Effector memory CD8-positive, alpha-beta T cell (primary cell): ENCODE measurements at places on chromosomes 16 and 17.

DNA sequence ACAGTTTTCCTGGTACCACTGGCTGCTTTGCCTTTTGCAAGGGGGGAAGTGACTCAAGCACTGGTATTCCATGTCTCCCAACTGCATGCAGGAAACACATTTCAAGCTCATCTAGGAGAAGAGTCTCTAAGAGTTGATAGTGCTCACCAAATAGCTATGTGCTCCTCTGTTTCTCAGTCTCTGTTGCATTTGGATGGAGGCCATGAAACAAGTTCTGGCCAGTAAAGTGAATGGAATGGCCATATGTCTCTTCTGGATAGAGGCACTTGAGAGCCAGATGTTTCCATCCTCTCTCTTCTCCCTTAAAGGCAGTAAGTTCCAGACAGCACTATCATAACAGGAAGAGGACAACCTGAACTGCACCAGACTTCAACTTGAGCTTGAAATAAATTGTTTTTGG lies 60.6 kb downstream of the C16orf82 start:
- no peaks in the 10 kb centered on the region for H3K36me3 ChIP-seq
- no peaks in the 10 kb centered on the region for H3K4me1 ChIP-seq
- H3K27ac ChIP-seq = no peak overlapping the region
- H3K4me3 ChIP-seq = no peak overlapping the region

DNA sequence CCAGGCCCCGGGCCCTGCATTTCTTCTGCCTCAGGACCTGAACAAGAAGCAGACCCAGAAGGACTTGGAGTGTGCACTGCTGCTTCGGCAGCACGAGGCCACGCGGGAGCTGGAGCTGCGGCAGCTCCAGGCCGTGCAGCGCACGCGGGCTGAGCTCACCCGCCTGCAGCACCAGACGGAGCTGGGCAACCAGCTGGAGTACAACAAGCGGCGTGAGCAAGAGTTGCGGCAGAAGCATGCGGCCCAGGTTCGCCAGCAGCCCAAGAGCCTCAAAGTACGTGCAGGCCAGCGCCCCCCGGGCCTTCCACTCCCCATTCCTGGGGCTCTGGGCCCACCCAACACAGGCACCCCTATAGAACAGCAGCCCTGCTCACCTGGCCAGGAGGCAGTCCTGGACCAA lies 9.2 kb downstream of the HIRIP3 start:
- DNase-seq = no peak
- no peak overlapping the region for H3K4me3 ChIP-seq
- no peak overlapping the region for H3K27ac ChIP-seq
- H3K27me3 ChIP-seq = no peaks in the 10 kb centered on the region

DNA sequence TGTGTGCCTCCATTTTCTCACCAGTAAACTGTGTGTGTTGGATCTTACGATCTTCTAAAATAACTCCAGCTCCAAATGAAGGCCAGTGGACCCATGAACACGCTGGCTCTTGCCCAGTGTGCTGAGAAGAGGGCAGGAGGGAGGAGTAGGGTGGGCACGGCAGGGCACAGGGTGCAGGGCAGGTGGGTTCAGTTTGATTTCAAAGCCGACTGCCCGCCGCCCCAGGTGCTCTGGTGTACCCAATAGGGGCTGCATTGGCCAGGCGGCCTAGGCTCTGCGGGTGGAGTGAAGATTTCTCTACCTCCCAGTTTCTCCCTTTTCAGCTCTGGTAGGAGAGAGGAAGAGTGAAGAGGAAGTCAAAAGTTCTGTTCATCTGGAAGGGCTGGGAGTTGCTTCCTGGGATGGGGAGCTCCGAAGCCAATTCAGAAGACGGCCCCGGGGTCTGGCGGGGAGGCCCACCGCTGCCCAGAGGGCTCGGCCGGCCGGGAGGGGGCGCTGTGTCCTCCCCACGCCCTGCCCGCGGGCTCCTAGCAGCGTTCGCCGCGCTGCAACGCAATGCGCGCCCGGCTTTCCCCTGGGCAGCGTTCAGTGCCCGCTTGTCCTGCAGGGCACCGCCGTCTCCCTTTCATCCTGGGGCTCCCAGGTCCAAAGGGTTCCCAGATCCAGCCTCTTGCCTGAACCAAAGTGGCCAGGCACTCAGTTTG lies 1.1 kb upstream of the CRHR1 start:
- H3K4me1 ChIP-seq = no peaks in the 10 kb centered on the region
- H3K27ac ChIP-seq = no peak overlapping the region
- no peaks in the 10 kb centered on the region for H3K36me3 ChIP-seq

- H3K27ac ChIP-seq = no peak overlapping the region
- no peak for DNase-seq
- H3K4me1 ChIP-seq = peaks cover 28% of the 10 kb centered on the region
- no peaks in the 10 kb centered on the region for H3K36me3 ChIP-seq
- no peaks in the 10 kb centered on the region for H3K27me3 ChIP-seq
Measured at GRCh38 chr17:69500911-69501429, 86.5 kb downstream of the MAP2K6 start.

DNA sequence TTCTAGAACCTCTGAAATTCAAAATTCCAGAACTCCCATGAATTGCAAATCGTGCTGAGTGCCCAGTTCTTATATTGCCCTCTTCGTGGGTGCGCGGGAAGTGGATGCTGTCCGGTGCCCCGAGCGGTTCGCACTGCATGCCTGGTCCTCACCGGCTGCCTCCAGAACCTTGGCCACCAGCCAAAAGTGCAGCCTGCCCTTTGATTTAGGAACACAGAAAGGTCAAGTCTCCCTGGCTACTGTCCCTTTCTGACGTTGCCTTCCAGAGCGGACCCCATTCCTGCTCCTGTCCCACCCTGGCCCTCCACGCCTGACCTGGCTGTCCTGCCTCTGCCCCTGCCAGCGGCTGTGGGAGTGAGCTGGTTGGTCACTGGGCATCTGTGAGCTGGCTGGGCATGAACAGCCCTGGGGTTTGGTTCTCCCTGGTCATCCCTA lies 9.7 kb downstream of the NEUROD2 start:
- H3K4me3 ChIP-seq = no peak overlapping the region
- DNase-seq = no peak
- peaks cover 6% of the 10 kb centered on the region for H3K36me3 ChIP-seq
- no peak overlapping the region for H3K27ac ChIP-seq

GRCh38 chr17:43384476-43384862 lies 14.3 kb upstream of the ARL4D start:
- no peak overlapping the region for H3K4me3 ChIP-seq
- no peak for DNase-seq
- H3K27ac ChIP-seq = no peak overlapping the region
- peaks cover 19% of the 10 kb centered on the region for H3K4me1 ChIP-seq

DNA sequence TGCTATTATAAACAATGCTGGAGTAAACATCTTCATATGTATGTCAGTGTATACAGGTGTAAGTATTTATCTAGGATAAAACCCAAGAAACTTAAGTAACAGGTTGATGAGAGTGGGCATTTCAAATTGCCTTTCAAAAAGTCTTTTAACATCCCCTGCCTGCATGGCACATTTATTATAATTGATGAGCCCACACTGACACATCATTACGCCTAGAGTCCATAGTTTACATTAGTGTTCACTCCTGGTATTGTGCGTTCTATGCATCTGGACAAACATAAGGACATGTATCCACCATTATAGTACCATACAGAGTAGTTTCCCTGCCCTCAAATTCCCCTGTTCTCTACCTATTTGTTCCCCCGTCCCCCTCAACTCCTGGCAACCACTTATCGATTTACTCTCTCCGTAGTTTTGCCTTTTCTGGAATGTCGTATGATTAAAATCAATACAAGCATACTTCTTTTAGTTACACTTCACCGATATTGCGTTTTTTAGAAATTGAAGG lies 53.7 kb downstream of the NACA2 start:
- H3K4me3 ChIP-seq = no peak overlapping the region
- H3K36me3 ChIP-seq = no peaks in the 10 kb centered on the region
- peaks cover 14% of the 10 kb centered on the region for H3K27me3 ChIP-seq
- no peak for DNase-seq
